ENCODE measurements at places on chromosomes 11 and 22. TPM values are rescaled to one million over a fixed set of nuclear protein-coding genes. Genes with fewer than 3 reads are reported as not detected.

Gene TRIM34
- 17.0 TPM for total RNA-seq

Gene POU2AF2
- total RNA-seq, result not detected

Gene CDCA5
- 17.5 TPM for total RNA-seq

Gene PRR5L
- total RNA-seq, result 30.3 TPM

Gene KCNJ5
- total RNA-seq, result 0.14 TPM

Gene OTUB1
- total RNA-seq, result 57.7 TPM

Gene MISFA
- 1.0 TPM for total RNA-seq

Gene CCDC116
- 0.17 TPM for total RNA-seq

Gene CNIH2
- total RNA-seq, result not detected

Gene RBM7
- 69.9 TPM for total RNA-seq

Gene CNTN5
- not detected for total RNA-seq

Gene PDGFB
- total RNA-seq, result 75.7 TPM

Gene F2
- total RNA-seq, result not detected

Gene KCNE3
- 1.1 TPM for total RNA-seq

Gene RBMXL2
- not detected for total RNA-seq

Gene TRIM22
- 133 TPM for total RNA-seq

Gene RAC2
- total RNA-seq, result 11.2 TPM

Gene SYNGR1
- total RNA-seq, result 1.0 TPM

Gene TCF20
- 29.0 TPM for total RNA-seq

Gene PRRG4
- total RNA-seq, result 1.3 TPM

Gene LINC01488
- not detected for total RNA-seq

Gene OR51B2
- not detected for total RNA-seq

Gene CHCHD10
- 2.6 TPM for total RNA-seq

Gene TSPAN32
- not detected for total RNA-seq

Gene PSMA1
- 177 TPM for total RNA-seq

Gene TUB
- total RNA-seq, result 1.4 TPM

Gene RCE1
- 27.0 TPM for total RNA-seq

Gene SLC6A5
- not detected for total RNA-seq

Gene UBQLNL
- total RNA-seq, result 0.05 TPM

Gene TRPM5
- total RNA-seq, result not detected

Gene OR5AS1
- total RNA-seq, result not detected

Gene OSBPL5
- total RNA-seq, result 74.9 TPM
